HT1080 (cell line): ENCODE measurements at places on chromosomes 6 and 20.

DNA sequence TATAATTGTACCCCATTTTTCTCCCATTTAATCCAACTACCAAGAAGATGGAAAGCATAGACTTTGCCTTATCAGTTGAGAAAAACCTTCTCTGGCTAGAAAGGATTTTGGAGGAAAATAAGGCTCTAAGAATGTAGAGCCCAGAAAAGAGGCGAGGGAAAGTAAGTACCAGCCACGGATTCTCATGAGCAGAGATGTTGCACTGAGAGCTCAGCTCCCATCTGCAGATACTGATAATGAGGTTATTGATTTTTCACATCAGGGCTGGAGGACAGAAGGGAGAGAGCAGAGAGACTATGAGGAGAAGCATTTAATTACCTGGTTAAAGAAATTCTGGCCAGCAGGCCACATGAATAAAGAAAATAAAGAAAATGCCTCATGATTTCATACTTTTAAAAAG is 104.4 kb upstream of the FAM184A start:
- no peak for DNase-seq

GRCh38 chr6:134080171-134080795 is 27.9 kb upstream of the SLC2A12 start:
- peak; percentile 21 for DNase-seq

DNA sequence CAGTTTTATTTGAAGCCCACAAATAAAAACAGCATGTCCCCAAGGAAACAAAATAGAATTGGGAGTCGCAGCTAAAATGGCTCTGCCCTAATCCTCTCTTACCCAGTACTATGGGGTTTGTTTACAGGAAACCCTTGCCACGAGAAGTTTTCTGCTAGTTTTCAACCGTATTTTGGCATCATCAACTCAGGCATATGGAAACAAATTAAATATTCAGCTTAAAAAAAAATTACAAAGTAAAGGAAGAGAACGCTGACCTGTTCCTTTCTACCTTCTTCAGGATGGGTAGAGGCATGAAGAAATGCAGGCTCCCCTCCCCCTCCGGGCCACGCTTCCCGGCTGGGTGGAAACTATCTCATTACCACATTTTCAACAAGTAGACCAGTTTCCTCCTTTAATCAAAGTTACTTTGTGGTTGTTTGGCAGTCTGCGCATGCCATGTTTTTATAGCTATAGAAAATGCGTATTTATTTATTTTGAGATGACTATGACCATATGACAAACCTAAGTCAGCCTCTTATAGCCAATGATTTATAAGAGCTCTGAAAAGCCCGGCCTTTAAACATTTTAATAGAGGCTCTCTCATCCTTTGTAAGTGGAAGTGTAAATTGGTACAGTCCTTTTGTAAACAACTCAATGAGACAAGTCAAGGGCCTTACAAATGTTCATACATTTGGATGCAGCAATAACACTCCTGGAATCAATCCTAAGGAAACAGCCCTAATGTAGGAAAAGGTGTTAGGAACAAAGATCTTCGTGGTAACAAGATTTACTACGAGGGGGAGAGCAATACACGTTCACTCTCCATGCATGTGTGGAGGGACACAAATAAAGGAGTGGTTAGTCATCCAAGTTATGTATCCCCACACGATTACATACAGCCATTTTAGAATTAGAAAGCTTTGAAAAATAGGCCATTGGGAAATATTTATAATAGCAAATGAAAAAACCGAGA is 16.1 kb upstream of the ZNF217 start:
- DNase-seq, result no peak

- no peak for DNase-seq
These were observed 258.7 kb downstream of the TAF4 start for GRCh38 chr20:61806995-61807394.

DNA sequence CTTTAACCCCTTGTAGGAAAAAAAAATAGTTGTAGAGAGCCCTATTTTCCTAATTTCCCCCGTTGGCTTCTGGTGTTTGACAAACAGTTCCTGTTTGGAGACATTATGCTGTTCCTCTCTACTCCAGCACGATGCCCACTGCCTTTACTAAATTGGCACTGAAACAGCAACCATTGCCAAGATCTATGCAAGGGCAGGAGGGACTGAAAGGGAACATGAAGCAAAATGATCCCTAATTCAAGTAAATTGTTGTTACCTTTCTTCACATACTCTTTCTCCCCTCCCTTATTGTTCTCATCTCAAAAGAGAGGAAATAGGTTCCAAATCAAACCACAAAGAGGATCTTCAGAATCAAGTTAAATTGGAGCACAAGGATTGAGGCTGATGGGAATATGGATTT is 764.1 kb upstream of the MMS22L start:
- no peak for DNase-seq

GRCh38 chr6:337805-338368 is 45.6 kb downstream of the DUSP22 start:
- no peak for DNase-seq

GRCh38 chr6:125153391-125154117 is at the start of gene TPD52L1:
TSS of gene TPD52L1 (plus strand) at chr6:125153773. CDS start at chr6:125153952, 179 bp downstream.
- DNase-seq, result peak; percentile 78

- no peak for DNase-seq
These were observed 40.3 kb downstream of the PRDM1 start for GRCh38 chr6:106126482-106126881.

GRCh38 chr6:141359953-141360352 is 772.8 kb upstream of the GJE1 start:
- no peak for DNase-seq
